ENCODE measurements at places on chromosomes 12 and 14. TPM values are rescaled to one million over a fixed set of nuclear protein-coding genes. Genes with fewer than 3 reads are reported as not detected.
A peak's percentile ranks its signal among the peaks of the same experiment; 100 is the strongest.

GDF3 gene
- total RNA-seq, result not detected

CLECL1 gene
- total RNA-seq, result not detected

PPP2R5C gene
- total RNA-seq, result 175 TPM

DNA sequence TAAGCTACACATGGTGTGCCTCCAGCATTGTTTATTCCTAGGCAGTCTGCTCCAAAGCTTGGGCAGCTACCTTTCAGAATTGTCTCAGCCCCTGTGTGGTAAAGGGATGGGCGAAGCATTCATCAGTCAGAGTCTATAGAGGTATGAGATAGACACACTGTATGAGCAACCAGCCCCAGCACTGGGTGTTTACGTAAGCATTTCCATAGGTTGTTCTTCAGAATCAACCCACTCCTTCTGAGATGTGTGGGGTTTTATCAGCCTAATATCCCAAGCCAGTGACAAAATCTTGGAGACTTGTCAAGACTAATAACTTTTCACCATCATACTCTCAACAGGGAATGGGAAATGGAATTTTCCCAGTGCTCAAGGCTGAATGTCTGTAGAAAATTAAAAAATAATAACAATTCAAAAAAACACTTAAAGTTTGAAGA lies 98.2 kb downstream of the BTG1 start:
- H3K4me1 ChIP-seq, result peaks cover 5% of the 10 kb centered on the region
- H3K27ac ChIP-seq, result no peak overlapping the region
- no peaks in the 10 kb centered on the region for H3K27me3 ChIP-seq
- no peaks in the 10 kb centered on the region for H3K36me3 ChIP-seq

- H3K27ac ChIP-seq, result peak overlapping the region; percentile 82
- peaks cover 32% of the 10 kb centered on the region for H3K4me1 ChIP-seq
- H3K27me3 ChIP-seq, result no peaks in the 10 kb centered on the region
- peak overlapping the region; percentile 66 for H3K4me3 ChIP-seq
- H3K36me3 ChIP-seq, result peaks cover 7% of the 10 kb centered on the region
- DNase-seq, result peak; percentile 80
Measured at GRCh38 chr12:57756406-57757341, 1.8 kb downstream of the MARCHF9 start.

DNA sequence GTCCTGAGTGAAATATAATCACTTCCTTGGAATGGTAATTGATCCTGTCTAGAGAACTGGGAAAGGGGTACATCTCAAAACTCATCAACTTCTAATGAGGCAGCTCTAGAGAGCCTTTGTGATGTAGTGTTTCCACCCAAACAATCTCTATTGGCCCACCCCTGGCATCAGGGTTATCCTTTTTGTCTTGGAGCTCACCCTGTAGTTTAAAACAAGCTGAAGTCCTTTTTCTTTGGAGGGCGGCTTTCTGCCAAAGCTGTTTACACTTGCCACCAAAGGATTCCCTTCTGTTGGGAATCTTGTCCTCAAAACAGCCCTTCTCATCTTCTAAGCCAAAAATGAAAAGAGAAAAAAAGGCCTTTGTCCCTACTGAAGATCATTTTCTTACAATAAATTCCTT lies 60.6 kb upstream of the GTF2A1 start:
- H3K36me3 ChIP-seq, result no peaks in the 10 kb centered on the region
- H3K4me1 ChIP-seq, result no peaks in the 10 kb centered on the region
- DNase-seq, result no peak
- H3K27ac ChIP-seq, result no peak overlapping the region
- H3K27me3 ChIP-seq, result no peaks in the 10 kb centered on the region
- H3K4me3 ChIP-seq, result no peak overlapping the region

- no peaks in the 10 kb centered on the region for H3K36me3 ChIP-seq
- peak; percentile 2 for DNase-seq
- H3K27ac ChIP-seq, result no peak overlapping the region
- no peak overlapping the region for H3K4me3 ChIP-seq
- no peaks in the 10 kb centered on the region for H3K4me1 ChIP-seq
Measured at GRCh38 chr14:101191721-101192660, 288.5 kb upstream of the RTL1 start.

- H3K27ac ChIP-seq, result no peak overlapping the region
- H3K4me1 ChIP-seq, result peaks cover 21% of the 10 kb centered on the region
- H3K27me3 ChIP-seq, result no peaks in the 10 kb centered on the region
- no peak overlapping the region for H3K4me3 ChIP-seq
- peaks cover 55% of the 10 kb centered on the region for H3K36me3 ChIP-seq
- DNase-seq, result no peak
Measured at GRCh38 chr12:122503147-122503751, 2.5 kb upstream of the ZCCHC8 start.

DNA sequence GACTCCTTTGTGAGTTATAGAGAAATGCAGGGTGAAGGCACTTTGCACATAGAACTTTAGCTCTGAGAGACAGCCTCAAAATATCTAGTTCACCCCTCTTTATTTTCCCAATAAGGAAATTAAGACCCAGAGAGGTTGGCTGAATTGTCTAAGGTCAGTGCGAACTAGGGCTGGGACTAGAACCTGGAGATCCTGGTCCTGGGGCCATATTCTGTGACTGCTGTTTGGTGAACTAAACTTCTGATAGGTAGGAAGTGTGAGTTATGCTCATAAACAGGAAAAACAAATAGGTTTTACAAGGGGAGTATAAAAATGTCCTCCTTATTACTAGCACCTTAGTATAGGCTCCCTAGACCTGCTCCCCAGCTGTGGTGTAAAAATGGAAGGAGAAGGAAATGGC lies 53.9 kb downstream of the DAD1 start:
- no peak overlapping the region for H3K4me3 ChIP-seq
- no peak overlapping the region for H3K27ac ChIP-seq
- DNase-seq, result no peak

GRCh38 chr14:70934502-70935134 lies 27.4 kb downstream of the PCNX1 start:
- H3K4me3 ChIP-seq, result no peak overlapping the region
- H3K4me1 ChIP-seq, result peaks cover 47% of the 10 kb centered on the region
- peak overlapping the region; percentile 40 for H3K27ac ChIP-seq
- no peaks in the 10 kb centered on the region for H3K27me3 ChIP-seq
- peak; percentile 43 for DNase-seq

- DNase-seq, result no peak
- no peaks in the 10 kb centered on the region for H3K36me3 ChIP-seq
- no peak overlapping the region for H3K27ac ChIP-seq
- H3K4me3 ChIP-seq, result no peak overlapping the region
Measured at GRCh38 chr14:86305058-86305457, 775.1 kb downstream of the FLRT2 start.

DNA sequence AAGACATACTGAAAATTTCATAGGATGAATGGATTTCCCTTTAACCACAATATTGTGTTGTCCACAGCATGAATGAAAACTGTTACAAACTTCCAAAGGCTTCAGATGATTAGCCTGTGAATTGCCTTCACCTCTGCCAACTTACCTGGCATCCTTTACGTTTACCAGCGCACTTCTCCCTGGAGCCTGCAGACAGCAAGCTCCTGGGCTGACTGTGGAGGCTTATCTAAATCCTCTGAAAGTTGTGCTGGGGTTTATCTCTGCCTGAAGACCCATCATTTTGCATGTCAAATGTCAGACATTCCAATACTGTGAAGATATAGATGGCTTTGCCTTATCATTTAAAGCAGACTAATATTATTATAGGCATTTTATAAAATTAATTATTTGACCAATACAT lies 403.0 kb downstream of the SYT1 start:
- H3K27ac ChIP-seq, result no peak overlapping the region
- H3K4me3 ChIP-seq, result no peak overlapping the region
- no peaks in the 10 kb centered on the region for H3K4me1 ChIP-seq
- DNase-seq, result no peak

DNA sequence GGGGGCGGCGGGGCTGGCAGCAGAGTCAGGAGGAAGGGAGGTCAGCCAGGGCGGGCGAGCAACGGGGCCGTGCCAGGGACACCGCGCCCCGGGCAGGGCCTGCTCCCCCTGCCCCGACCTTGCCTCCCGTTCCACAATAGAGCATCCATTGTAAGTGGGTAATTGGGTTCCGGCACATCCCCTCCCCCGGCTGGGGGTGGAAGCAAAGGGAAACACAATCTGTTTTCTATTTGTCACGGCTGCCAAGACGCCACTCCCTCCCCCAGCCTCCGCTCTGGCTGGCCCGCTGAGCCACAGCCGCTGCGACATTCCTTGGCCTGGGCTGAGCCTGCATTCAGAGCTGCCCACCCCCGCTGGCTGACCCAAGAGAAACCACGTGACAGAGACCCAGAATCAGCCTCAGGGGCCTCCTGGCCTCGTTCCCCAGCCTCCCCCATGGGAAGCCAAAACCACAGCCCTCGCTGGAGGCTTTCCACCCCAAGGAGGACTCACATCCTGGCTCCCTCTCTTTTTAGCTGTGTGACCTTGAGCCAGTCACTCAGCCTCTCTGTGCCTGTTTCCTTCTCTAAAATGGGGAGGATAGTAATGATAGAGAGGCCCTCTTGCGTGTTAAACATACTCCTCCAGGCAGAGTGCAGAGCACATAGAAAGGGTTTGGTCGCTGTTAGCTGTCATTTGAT lies 117.6 kb downstream of the SCARB1 start:
- H3K27me3 ChIP-seq, result no peaks in the 10 kb centered on the region
- H3K27ac ChIP-seq, result peak overlapping the region; percentile 89
- no peaks in the 10 kb centered on the region for H3K36me3 ChIP-seq
- peaks cover 79% of the 10 kb centered on the region for H3K4me1 ChIP-seq
- peak; percentile 97 for DNase-seq

All from stomach (tissue), 19 donors.